BJ (cell line): ENCODE measurements at places on chromosomes 4 and X. TPM values are rescaled to one million over a fixed set of nuclear protein-coding genes. Genes with fewer than 3 reads are reported as not detected.

DNA sequence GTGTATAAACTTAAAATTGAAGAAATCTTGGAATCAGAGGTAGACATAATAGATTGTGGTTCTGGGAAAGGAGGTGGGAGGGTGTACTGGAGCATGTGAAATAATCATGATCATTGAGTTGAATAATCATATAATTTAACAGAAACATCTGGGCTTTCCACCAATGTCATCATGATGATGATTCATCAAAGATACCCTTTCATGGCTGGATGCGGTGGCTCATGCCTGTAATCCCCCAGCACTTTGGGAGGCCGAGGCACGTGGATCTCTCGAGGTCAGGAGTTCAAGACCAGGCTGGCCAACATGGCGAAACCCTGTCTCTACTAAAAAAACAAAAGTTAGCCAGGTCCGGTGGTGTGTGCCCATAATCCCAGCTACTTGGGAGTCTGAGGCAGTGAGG is 6.7 kb upstream of the RUFY3 start:
- DNase-seq = no peak

- DNase-seq = no peak
Measured at GRCh38 chr4:62342346-62342745, 1142.2 kb downstream of the ADGRL3 start.

DNA sequence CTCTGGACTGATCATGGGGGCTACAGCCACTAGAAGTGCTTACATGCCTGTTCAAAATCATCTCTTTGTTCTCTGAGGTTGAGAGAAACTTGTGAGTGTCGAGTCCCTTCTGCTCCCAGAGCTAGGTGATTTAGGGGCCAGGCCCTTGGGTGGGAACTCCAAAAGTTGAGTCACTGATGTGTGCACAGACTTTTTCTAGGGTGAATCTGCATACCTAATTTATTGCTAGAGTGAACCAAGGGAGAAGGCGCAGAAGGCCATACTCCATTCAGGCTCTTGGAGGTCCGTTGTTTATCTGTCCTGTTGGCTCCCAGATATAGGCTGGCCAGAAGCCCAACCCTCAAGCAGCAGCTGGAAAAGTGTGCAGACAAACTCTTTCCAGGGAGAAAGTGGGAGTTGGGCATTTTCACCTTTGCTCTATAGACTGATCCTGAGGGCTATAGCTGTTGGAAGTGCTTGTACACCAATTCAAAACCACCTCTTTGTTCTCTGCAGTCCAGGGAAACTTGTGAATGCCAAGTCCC is 80.8 kb upstream of the ARX start:
- DNase-seq = no peak

The EDNRA gene
- polyA plus RNA-seq = 7.6 and 12.0 TPM in 2 replicates

The SPANXC gene
- not detected in 2 replicates for polyA plus RNA-seq
